ENCODE measurements at places on chromosomes 12 and 14.

DNA sequence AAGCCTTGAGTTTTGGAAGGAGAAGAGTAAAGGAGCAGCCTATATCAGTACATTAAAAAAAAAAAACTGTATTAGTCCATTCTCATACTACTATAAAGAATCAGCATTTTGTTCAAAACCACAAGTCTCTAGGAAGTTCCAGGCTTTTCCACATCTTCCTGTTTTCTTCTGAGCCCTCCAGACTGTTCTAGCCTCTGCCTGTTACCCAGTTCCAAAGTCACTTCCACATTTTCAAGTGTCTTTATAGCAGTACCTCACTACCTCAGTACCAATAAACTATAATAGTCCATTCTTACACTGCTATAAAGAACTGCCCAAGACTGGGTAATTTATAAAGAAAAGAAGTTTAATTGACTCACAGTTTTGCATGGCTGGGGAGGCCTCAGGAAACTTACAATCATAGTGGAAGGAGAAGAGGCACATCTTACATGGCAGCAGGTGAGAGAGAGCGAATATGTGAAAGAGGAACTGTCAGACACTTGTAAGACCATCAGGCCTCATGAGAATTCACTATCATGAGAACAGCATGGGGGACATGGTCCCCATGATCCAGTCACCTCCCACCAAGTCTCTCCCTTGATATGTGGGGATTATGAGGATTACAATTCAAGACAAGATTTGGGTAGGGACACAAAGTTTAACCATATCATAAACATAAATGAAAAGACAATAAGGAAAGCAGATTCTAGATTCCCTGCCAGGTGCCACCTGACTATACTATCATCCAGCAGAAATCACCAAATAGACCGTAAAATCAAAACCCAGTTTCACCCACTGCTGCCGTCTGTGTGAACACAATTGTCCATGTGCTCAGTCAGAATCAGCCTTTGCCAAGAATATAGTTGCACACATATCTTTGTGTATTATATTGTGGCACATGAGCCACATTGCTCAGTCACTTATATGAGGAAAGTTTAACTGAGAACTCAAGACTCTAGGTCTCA, 27.8 kb downstream of the TOGARAM1 start:
- no peak for DNase-seq

DNA sequence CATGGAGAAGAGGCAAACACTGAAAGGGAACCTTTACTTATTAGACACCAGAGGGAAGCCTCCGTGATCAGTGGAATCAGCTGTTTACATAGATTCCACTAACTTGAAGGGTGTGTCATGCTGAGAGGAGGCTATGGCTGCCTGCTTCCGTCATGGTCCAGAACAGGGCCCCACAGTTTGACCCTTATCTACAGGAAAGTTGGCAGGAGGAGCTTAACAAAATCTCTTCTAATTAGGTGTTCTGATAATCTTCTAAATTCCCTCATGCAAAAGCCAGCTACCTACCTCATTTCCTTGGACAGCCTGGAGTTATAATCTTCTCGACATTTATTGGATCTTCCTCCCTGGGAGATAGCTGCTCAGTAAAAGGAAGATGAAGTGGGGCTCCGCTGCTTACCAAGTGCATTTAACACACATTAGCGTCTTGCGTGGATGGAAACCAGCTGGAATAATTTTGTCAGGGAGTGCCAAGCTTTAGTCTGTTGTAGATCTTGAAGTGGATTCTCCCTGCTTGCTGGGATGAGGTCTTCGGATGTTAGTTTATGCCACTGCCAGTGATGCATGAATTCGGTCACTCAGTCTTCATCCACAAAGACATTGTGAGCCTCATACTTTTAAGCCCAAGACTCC, 171.0 kb downstream of the PAH start:
- no peak for DNase-seq

DNA sequence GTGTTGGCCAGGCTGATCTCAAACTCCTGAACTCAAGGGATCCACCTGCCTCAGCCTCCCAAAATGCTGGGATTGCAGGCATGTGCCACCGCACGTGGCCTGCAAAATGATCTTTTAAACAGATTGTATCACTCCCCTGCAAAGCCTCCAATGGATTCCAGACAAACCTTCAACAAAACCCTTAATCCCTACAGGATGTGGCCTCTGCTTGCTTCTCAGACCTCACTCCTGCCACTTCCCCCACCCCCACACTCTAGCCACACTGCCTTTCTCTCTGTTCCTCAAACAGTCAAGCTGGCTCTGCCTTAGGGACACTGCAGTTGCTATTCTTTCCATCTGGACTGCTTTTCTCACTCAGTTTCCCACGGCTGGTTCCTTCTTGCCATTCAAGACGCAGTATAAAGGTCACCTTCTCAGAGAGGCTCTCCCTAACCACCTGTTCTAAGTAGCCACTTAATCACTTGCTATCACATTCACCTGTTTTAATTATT, 47.3 kb upstream of the TMED10 start:
- no peak for DNase-seq

- DNase-seq, result no peak
Observed at GRCh38 chr12:109545826-109546225, 27.5 kb downstream of the MMAB start.

- no peak for DNase-seq
Observed at GRCh38 chr14:100246809-100247428, 8.0 kb downstream of the YY1 start.

DNA sequence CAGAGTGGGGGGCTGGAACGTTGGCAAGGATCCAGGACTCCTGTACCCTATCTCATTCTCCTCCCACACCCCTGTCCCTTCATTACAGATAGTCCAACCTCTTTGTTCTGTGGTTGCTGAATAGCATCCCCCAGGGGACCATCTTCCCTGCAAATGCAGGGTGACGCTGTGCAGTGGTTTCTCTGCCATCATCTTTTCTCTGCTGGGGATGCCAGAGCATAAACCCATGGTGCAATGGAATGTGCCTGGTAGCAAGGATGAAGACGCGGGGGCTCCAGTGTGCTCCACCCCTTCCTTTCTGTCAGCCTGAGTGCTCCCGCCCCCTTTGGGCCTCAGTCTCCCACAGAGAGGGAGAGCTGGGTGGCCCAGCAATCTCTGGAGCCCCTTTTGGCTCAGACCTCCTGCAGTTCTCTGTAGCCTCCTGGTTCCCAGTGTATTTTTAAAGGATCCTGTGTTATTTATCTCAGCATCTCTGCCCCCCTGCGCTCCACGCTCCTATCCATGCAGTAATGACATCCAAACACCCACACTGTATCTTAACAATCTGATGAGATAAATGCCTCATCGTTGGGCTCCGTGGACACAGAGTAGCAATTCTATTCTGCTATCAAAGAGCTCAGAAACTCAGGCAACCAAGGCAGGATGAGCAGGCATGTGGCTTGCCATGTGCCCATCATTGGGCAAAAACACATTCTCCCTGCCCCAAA, 212.8 kb downstream of the CACNA1C start:
- no peak for DNase-seq

DNA sequence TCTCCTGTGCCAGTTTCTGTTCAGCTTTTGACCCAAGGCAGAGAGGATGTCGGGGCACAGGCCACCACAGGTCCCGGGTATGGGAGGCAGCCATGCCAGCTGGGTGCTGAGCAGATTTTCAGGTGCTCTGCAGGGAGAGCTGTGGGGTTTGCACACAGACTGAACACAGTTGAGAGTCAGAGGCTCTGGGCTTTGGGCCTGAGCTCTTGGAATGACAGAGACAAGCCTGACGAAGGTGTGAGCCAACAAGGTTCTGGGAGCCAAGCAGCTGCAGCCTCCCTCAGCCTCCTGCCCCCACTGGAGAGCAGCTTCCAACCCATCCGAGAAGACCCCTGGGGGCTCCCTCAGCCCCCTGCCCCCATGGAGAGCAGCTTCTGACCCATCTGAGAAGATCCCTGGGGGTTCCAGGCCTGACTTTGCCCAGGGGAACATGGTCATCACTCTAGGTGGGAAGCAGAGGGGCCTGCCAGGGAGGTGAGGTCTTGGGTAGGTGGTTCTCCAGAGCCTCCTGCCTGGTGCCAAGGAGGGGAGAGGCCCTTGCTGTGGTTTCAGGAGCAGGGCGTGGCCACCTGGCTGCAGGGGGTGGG, 13.8 kb downstream of the FBRSL1 start:
- no peak for DNase-seq

GRCh38 chr12:123937707-123938591, 34.7 kb downstream of the CCDC92 start:
- no peak for DNase-seq

DNA sequence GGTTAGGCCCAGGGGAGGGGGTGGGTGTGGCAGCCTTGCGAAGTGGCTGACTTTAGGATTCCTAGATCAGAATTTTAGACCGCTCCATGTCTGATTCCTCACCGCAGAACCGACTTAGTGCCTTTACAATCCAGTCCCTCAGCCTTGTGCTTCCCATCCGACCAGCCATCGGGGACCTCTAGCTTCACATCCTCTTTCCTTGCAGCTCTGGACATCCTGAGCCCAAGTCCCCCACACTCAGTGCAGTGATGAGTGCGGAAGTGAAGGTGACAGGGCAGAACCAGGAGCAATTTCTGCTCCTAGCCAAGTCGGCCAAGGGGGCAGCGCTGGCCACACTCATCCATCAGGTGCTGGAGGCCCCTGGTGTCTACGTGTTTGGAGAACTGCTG, 557 bp downstream of the COPS7A start:
- no peak for DNase-seq

DNA sequence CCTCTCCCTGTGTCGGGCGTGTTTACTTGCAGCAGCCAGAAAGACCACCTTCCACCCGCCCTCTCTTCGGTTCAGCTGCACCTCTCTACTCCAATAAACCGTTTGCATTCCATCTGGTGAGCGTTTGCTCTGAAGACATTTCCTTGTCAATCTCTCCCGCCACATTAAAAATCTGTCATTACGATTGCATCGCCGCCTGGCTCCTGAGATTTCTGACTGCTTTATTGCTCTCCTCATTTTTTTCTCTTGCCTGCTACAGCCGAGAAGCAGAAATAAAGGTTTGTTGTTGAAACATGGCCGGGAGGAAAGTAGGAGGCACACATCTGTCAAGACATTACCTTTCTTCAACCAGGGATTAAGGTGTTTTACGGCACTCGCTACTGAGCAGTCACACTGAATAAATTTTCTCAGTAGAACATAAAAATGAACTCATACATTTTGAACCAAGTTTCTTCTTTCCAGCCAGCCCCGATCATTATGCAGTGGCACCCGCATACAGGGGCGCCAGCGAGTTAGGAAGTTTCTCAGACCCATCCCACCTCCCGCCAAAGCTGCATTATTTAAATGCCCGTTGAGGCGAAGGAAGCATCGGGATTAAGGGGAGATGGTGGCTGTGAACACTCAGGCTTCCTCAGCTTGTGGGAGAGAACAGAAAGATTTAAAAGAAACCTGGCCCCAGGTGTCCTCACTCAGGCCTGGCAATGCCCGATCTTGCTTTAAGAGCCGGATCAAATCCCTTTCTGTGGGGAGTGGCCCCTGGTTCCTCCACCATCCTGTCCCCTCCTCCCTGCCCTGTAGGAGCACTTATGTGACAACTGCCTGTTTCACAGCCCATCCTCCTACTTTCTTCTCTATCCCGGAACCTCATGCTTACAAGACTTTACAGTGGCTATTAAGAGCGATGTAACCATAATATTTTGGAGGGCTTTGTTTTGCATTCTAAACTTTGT, 1108.9 kb downstream of the BCL11B start:
- no peak for DNase-seq

- DNase-seq, result no peak
Observed at GRCh38 chr12:46160101-46160980, 108.5 kb downstream of the SLC38A1 start.

DNA sequence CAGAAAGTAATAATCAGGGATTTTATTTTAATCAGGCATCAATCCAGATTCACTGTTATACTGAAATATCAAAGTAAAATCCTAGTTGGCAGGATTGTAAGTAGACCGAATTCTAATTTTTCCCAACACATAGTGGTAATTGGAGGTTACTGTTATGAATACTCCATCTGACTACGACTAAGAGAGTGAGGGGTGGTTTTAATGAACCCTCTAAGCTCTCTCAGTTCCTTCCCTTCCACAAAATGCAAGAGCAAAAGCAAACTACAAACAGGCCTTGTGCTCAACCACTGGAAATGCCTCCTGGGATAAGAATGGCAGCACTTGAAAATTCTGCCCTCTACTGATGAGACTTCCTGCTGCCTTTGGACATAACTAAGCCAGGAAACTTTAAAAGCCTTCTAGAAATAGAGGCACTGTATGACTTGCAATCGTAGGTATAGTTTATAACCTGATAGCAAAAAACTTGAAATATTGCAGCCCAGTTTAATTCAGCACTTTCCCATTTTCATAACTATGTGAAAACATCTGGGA, 184.8 kb downstream of the SLC16A7 start:
- no peak for DNase-seq

- DNase-seq, result no peak
Observed at GRCh38 chr12:23927907-23928306, 21.6 kb downstream of the SOX5 start.

DNA sequence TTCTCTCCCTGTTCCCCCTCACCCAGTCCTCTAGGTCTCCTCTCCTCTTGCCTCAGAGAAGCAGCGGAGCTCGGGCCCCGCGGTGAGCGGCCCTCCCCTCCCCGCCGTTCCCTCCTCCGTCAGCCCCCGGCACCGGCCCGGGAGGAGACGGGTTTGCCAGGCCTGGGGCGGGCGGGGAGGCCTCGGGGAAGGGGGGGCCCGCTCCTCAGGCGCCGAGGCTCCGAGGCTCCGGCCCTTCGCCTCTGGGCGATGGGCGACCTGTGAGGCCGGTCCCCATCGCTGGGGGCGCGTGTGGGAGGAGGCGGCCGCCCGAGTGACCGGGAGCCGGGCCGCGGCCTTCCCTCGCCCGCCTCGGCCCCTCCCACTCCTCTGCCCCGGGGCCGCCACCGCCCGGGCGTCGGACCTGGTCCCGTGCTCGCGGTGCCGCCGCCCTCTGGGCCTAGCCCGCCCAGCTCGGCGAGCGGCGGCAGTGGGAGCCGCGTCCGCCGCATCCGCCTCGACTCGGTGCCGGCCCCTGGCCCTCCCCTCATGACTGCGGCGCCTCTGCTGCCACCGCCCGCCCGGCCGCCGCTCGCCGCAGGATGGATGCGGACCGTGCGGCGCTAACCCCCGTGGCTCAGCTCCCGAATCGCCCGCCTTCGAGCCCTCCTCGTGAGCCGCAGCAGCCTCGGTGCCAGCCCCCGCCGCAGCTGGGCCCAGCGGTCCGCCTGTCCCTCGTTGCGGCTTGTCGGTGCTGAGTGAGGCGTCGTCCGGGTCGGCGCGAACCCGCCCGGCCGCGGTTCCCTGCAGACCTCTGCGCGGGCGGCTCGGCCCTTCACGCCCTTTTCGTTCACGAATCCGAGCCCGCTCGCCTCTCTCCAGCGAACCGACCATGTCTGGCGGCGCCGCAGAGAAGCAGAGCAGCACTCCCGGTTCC, 574 bp downstream of the WNK1 start:
- DNase-seq, result peak; percentile 55

DNA sequence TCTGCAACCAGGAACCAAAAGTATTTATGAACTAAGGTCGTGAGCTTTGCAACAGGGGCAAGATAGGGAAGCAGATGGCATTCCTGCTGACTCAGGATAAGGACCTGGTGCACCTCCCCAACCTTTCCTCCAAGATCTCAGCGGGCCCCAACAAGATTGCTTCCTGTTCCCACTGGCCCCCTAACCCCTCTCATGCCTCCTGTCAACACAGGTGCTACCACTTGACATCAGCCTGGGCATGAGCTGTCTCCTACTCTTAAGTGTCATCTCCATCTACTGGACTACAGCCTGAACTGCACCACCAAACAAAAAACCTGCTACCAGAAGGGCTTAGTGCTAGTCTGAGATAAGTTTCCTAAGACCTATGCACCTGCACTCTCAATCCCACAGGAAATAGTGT, 32.7 kb downstream of the MED6 start:
- peak; percentile 3 for DNase-seq

- no peak for DNase-seq
Observed at GRCh38 chr14:104750056-104750752, 2.7 kb upstream of the SIVA1 start.

GRCh38 chr12:119902084-119902509, 25.0 kb upstream of the CIT start:
- DNase-seq, result peak; percentile 68

GRCh38 chr12:116955382-116956021, 44.8 kb downstream of the FBXW8 start:
- DNase-seq, result no peak

Measured in neural crest cell (in vitro differentiated cells).